ENCODE measurements at places on chromosomes 1 and 21.

GRCh38 chr1:33455539-33456501 is 16.6 kb upstream of the ZSCAN20 start:
- no peak overlapping the region for H3K27ac ChIP-seq
- H3K4me3 ChIP-seq: no peak overlapping the region
- DNase-seq: peak; percentile 74
- H3K27me3 ChIP-seq: no peaks in the 10 kb centered on the region
- H3K4me1 ChIP-seq: peaks cover 42% of the 10 kb centered on the region
- no peaks in the 10 kb centered on the region for H3K36me3 ChIP-seq

DNA sequence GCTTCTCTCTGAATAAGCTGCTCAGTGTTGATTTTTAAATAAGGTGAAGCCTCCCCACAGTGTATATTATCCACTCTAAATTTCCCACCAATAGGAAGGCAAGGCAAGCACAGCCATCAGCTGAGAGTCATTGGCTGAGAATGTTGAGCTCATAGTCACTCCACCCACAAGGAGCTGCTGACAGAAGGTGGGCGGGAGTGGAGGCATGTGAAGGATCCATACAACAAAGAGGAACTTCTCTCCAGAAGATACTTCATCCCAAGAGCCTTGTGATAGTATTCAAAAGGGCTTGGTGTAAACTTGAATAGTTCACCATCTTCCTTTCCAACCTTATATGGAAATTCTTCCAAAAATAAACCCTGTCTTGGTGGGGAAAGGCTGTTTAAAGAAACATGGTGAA is 42.8 kb downstream of the SAMD13 start:
- peaks cover 21% of the 10 kb centered on the region for H3K4me1 ChIP-seq
- H3K36me3 ChIP-seq: no peaks in the 10 kb centered on the region
- no peaks in the 10 kb centered on the region for H3K27me3 ChIP-seq

- no peaks in the 10 kb centered on the region for H3K27me3 ChIP-seq
- no peak overlapping the region for H3K27ac ChIP-seq
- no peaks in the 10 kb centered on the region for H3K4me1 ChIP-seq
- no peaks in the 10 kb centered on the region for H3K36me3 ChIP-seq
- DNase-seq: no peak
Measured at GRCh38 chr1:89698624-89699023, 65.7 kb downstream of the LRRC8C start.

DNA sequence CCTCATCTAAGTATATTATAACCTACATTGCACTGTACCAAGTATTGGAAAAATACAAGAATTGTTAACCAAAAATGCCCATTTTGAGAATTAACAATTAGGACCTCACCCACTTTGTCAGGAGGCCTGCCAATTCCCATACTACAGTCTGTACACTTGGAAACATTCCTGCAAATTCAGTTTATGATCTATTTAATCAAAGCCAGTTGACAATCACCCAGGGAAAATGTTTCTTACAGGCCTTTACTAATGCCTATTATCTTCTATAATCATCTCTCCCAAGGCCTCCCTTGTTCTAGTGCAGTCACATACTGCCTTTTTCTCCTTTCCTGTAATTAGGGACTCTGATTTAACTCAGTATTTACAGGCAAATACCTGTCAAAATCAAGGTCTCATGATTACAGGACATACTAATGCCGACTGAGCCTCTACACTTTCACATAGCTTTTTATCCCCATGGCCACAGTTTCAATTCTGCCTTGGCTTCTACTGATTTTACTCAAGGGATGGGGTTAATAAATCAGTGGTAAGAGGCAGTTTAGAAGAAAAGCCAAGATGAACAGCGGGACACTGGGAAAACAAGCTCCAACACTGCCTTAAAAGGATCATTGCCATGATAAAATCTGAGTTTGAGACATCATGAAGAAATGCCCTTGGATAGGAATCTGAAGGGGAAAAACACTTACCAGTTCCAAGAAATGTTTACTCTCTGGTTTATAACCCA is 338.7 kb downstream of the VAV3 start:
- no peak overlapping the region for H3K4me3 ChIP-seq
- H3K27me3 ChIP-seq: no peaks in the 10 kb centered on the region
- H3K36me3 ChIP-seq: no peaks in the 10 kb centered on the region

- H3K4me1 ChIP-seq: peaks cover 11% of the 10 kb centered on the region
- no peak overlapping the region for H3K27ac ChIP-seq
- no peak overlapping the region for H3K4me3 ChIP-seq
- no peak for DNase-seq
- no peaks in the 10 kb centered on the region for H3K36me3 ChIP-seq
- no peaks in the 10 kb centered on the region for H3K27me3 ChIP-seq
Measured at GRCh38 chr1:192564099-192564498, 11.5 kb upstream of the RGS1 start.

GRCh38 chr1:38005195-38006007 is at the start of gene FHL3:
FHL3 (minus strand) TSS chr1:38005514; CDS start chr1:37999412, 6,102 bp downstream.
- peak within 1 kb of the TSS; percentile 87 for H3K4me3 ChIP-seq
- peak within 1 kb of the TSS; percentile 59 for H3K27ac ChIP-seq
- peak; percentile 35 for DNase-seq
- H3K36me3 ChIP-seq: no peaks in the 10 kb centered on the region
- H3K27me3 ChIP-seq: no peaks in the 10 kb centered on the region

DNA sequence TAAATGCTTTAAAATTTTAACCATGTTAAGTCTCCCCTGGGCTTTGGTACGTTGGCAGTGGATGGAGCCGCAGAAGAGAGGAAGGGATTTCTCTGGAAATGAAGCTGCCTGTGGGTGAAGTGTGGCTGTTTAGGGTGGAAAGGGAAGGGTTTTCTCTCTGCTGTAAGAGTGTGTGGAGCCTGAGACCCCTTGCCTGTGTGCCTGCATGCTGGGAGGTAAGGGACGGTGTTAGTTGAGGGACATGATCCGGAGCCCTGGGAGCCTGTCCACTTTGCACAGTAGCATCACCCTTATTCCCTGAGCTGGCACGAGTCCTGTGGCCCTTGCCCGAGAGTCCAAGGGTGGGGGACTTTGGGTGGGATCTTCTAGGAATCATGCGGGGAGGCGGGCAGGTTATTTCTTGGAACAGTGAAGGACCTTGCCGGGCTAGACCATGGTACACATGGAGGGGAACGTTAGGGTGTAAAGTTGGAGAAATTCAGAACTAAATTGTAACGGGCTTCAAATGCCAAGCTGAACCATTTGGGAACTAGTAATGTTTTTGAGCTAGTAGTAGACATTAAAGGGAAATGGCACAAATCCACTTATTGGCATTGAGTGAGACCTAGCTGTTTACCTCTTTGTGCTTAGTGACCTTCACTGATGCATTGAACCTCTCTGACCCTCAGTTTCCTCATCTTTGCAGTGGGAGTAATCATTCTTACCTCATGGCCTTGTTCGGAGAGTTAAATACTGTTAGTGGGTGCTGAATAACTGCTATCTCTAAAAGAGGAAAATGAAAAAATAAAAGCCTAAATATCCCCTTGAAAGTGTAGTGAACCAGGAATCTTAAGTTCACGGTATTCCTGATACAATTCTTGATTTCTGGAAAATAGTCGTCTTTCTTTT is 3.5 kb downstream of the GALNT2 start:
- DNase-seq: no peak
- H3K36me3 ChIP-seq: no peaks in the 10 kb centered on the region
- no peak overlapping the region for H3K27ac ChIP-seq
- no peak overlapping the region for H3K4me3 ChIP-seq
- H3K4me1 ChIP-seq: peaks cover 28% of the 10 kb centered on the region

DNA sequence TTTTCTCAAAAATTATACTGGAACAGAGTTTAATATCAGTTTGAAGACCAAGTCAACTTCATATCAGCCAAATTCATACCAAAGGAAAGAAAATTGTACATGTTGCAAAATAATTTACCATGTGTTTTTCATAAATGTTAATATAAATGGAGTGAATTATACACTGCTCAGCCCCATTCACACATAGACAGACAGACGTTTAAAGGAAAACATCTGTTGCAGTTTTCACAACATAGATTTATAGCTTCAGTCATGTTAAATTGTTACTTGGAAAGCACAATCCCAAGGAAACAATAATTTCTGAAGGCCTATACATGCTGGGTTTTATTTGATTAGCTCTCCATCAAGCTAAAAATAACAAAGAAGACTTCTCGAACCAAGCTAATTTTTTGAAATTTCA is 27.8 kb upstream of the HYI start:
- no peak for DNase-seq
- no peak overlapping the region for H3K27ac ChIP-seq
- no peaks in the 10 kb centered on the region for H3K36me3 ChIP-seq
- no peak overlapping the region for H3K4me3 ChIP-seq

- no peaks in the 10 kb centered on the region for H3K27me3 ChIP-seq
- DNase-seq: peak; percentile 37
- peak overlapping the region; percentile 6 for H3K27ac ChIP-seq
Measured at GRCh38 chr21:43654806-43655489, 4.3 kb downstream of the HSF2BP start.

GRCh38 chr1:226485192-226485591 is 63.4 kb upstream of the STUM start:
- no peak for DNase-seq
- H3K4me3 ChIP-seq: no peak overlapping the region
- H3K4me1 ChIP-seq: no peaks in the 10 kb centered on the region
- peaks cover 25% of the 10 kb centered on the region for H3K27me3 ChIP-seq
- no peaks in the 10 kb centered on the region for H3K36me3 ChIP-seq
- H3K27ac ChIP-seq: no peak overlapping the region

DNA sequence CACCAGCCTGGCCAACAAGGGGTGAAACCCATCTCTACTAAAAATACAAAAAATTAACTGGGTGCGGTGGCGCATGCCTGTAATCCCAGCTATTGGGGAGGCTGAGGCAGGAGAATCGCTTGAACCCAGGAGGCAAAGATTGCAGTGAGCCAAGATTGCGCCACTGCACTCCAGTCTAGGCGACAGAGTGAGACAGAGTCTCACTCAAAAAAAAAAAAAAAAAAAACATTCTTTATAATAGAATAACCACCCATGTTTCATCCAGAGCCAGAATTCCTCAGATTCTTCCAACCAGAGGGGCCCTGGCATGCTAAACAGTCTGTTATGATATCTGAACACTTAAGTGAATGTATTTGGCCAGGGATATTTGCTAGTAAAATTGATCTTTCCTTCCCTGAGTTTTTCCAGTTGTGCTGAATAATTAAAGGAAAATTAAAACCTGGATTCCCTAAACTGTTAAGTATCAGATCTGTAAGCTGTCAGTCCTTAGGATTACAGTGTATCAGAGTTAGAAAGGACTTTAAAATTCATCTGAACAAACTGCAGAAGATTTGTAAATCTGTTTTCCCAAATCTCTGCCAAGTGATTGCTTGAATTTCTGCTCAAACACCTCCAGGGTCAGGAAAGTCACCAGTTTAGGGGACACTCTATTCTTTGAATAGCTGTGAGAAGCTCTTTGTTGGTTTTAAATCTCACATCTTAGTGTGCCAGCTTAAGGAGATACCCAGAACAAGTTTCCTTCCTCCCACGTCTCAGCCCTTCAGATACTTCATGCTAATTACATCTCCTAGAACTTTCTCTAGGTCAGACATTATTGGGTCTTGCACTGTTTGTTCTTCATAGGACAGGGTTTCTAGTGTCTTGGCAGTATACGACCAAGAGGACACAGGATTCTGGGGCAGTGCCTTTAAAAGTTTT is 84.6 kb upstream of the BMP8A start:
- H3K4me3 ChIP-seq: no peak overlapping the region
- H3K36me3 ChIP-seq: no peaks in the 10 kb centered on the region
- peak; percentile 75 for DNase-seq

DNA sequence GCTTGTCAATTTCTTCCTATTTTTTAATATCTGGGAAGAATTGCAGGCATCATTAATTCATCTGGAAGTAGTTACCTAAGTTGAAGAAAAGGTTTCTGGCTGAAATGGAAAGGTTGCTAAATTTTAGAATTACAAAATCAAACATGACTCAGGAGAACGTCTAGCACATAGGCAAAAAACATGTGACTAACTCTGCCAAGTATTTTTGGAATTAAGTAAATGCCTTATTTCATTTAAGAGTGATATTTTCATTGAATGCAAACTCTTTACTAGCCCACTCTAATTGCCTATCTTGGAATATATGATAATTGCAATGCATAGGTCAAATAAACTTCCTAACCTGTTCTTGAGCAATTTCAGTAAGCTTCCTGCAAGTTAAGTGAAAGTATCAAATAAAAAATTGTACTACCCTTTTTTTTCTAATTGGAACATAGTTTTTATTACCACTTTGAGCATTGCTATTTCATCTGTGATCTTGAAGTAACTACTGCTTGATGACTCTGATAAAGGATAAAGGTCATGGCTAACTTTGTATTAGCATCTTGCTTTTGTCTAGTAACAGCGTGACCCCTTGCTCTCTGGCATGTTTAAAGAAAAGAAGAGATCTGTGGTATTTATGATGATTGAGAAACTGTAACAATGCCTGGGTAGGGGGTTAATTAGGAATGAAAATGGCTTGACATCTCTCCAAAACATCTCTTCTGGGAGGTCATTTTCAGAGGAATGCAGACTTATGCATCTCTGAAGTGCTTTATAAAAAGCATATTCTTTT is 208.3 kb upstream of the NCAM2 start:
- H3K4me1 ChIP-seq: no peaks in the 10 kb centered on the region
- H3K27ac ChIP-seq: no peak overlapping the region
- H3K27me3 ChIP-seq: no peaks in the 10 kb centered on the region

- no peak overlapping the region for H3K27ac ChIP-seq
- no peaks in the 10 kb centered on the region for H3K4me1 ChIP-seq
- no peaks in the 10 kb centered on the region for H3K36me3 ChIP-seq
- no peak for DNase-seq
- H3K27me3 ChIP-seq: peaks cover 29% of the 10 kb centered on the region
Measured at GRCh38 chr1:10888291-10888690, 91.8 kb upstream of the CASZ1 start.

- H3K27me3 ChIP-seq: no peaks in the 10 kb centered on the region
- peak overlapping the region; percentile 95 for H3K4me3 ChIP-seq
- DNase-seq: no peak
- H3K4me1 ChIP-seq: peaks cover 7% of the 10 kb centered on the region
- no peaks in the 10 kb centered on the region for H3K36me3 ChIP-seq
Measured at GRCh38 chr1:169796274-169796810, 1.6 kb upstream of the METTL18 start.

GRCh38 chr1:225763716-225764548 is 13.7 kb upstream of the SRP9 start:
- no peaks in the 10 kb centered on the region for H3K36me3 ChIP-seq
- H3K4me1 ChIP-seq: peaks cover 58% of the 10 kb centered on the region
- no peak overlapping the region for H3K4me3 ChIP-seq
- DNase-seq: peak; percentile 93
- no peaks in the 10 kb centered on the region for H3K27me3 ChIP-seq
- peak overlapping the region; percentile 98 for H3K27ac ChIP-seq

DNA sequence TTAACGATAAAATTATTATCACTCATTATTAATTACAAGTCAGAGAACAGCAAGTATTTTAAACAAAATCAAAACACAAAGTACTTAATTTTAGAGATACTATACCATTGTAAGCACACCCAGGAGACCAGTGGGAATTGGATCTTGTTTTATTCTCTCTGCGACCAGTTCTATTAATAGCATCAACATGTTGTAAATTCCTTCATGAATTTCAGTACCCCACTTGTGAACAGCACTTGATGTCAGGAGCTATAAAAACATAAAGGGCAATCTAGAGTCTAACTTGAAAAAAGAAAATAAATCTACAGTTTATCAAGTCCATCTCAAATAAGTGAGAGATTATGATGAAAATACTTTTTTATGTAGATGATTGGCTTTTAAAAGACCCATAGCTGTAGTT is 42.9 kb downstream of the USP24 start:
- no peak for DNase-seq
- no peak overlapping the region for H3K4me3 ChIP-seq
- H3K36me3 ChIP-seq: peaks cover 8% of the 10 kb centered on the region
- no peak overlapping the region for H3K27ac ChIP-seq
- no peaks in the 10 kb centered on the region for H3K4me1 ChIP-seq

- no peaks in the 10 kb centered on the region for H3K4me1 ChIP-seq
- no peak for DNase-seq
- H3K36me3 ChIP-seq: no peaks in the 10 kb centered on the region
- no peak overlapping the region for H3K27ac ChIP-seq
- H3K27me3 ChIP-seq: no peaks in the 10 kb centered on the region
Measured at GRCh38 chr1:36752431-36752830, 269.7 kb upstream of the CSF3R start.

All from astrocyte (in vitro differentiated cells and primary cell).